Fibroblast of skin of back (primary cell): ENCODE measurements at places on chromosomes 3 and 15.

- no peak for DNase-seq
These were observed 683.7 kb upstream of the CBLB start for GRCh38 chr3:106552351-106553043.

GRCh38 chr3:50583897-50584296 is 14.6 kb downstream of the HEMK1 start:
- DNase-seq: no peak

DNA sequence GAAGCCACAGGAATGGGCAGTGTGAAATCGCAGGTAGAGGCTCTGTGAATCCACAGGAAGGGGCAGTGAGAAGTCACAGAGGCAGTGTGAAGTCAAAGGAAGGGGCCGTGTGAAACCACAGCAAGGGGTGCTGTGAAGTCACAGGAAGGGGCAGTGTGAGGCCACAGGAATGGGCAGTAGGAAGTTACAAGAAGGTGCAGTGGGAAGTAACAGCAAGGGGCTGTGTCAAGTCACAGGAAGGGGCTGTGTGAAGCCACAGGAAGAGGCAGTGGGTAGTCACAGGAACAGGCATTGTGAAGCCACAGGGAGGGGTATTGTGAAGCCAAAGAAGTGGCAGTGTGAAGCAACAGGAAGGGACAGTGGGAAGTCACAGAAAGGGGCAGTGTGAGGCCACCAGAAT is 34.1 kb downstream of the GASK1A start:
- DNase-seq: no peak

DNA sequence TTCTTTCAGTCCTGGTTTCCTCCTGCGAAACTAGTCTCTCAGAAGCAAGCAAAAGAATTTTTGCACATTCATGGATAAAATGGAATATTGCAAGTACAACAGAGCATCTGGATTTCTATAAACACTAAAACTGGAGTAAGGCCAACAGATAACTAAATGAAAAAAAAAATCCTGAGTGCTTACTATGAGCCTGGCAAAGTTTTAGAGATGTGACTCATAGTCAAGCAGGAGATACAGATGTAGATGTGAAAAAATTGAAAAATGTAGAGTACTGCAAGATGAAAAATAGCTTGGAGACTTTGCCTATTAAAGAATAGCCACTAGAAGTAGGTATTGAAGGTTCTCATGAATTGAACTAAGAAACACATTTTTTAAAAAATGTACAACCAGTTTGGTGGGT is 397.4 kb downstream of the OTOL1 start:
- DNase-seq: peak; percentile 83

DNA sequence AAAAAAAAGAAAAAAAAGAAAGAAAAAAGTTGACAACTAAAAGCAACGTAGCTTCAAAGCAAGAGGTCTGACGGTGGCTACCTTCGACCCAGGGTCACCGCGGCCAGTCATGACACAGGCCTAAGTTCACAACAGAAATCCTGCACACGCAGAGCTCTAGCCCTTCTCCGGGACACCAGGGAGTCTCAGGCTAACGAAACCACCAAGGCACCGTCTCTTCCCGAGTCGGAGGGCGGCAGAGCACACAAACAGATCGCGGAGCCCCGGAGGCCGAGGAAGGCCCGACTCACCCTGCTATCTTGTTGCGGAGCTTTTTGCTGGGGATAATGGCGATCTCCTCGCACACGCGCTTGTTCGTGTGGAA is 584 bp downstream of the RPS17 start:
- DNase-seq: no peak
